Aorta (tissue), 5 donors: ENCODE measurements at places on chromosomes 7 and 10.

- peak; percentile 62 for DNase-seq
These were observed 86.5 kb downstream of the RALA start for GRCh38 chr7:39709768-39710311.

- DNase-seq = no peak
These were observed 20.3 kb upstream of the HECTD2 start for GRCh38 chr10:91389636-91390512.

GRCh38 chr10:32972460-32972859, 14.4 kb upstream of the ITGB1 start:
- no peak for DNase-seq

- no peak for DNase-seq
These were observed 332.0 kb upstream of the FZD1 start for GRCh38 chr7:90931986-90932916.

DNA sequence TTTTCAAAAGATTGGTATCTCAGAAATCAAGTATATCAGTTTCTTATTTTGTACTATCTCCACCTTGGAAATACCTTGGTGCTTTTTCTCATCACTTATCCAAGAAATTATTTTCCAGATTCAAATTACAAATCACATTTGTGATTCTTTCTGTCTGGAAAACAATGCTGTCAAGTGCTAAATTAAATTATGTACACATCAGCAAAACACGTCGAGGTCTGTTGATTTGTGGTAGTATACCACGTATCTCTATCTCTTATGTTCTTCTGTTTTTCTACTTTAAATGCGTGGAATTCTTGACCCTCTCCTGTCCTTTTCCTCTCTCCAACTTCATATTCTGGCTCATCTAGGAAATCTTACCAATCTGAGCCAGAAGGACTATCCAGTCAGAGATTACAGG, 214.5 kb downstream of the PTN start:
- no peak for DNase-seq

- no peak for DNase-seq
These were observed 256.3 kb upstream of the MINDY3 start for GRCh38 chr10:16116404-16117304.

GRCh38 chr7:79610313-79610712, 156.8 kb upstream of the MAGI2 start:
- DNase-seq = no peak

GRCh38 chr7:99642027-99642426, 25.3 kb downstream of the ZSCAN25 start:
- no peak for DNase-seq

DNA sequence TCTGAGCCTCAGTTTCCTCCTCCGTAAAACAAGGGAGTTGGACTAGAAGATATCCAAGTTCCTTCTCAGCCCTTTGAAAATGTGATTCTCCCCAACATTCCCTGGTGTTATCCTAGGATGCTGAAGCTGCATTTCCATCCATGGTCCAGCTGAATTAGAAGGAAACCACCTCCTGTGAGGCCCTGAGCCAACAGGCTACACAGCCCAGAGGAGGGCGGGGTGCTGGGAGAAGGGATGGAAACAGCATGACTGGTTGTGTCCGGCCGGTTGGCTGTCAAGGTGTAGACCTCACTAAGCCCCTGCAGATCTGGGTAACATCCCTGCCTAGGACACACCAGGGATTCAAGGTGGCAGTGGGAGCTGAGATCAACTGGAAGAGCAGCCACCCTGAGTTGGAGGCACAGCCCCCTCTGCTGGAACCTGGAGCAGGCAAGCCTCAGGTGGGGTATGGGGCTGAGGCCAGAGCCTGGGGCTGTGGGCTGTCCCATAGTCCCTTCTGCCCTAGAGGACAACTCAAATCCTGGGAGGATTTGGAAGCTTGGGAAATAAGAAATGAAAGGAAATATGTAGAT, 72.0 kb downstream of the PAX2 start:
- DNase-seq = peak; percentile 35

- no peak for DNase-seq
These were observed 37.2 kb downstream of the CYCS start for GRCh38 chr7:25087855-25088254.

DNA sequence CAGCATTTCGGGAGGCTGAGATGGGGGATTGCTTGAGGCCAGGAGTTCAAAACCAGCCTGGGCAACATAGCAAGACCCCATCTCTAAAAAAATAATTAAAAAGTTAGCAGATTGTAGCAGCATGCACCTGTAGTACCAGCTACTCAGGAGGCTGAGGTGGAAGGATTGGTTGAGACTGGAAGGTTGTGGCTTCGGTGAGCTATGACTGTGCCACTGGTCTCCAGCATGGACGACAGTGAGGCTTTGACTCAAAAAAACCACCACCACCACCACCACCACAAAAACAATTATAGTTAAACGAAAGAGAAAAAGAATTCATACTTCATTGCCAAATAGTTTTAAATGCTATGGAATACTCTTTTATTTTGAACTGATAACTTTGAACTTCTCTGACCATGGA, 63.4 kb downstream of the VTI1A start:
- no peak for DNase-seq

GRCh38 chr7:108071551-108071950, 58.6 kb downstream of the LAMB4 start:
- DNase-seq = no peak

GRCh38 chr7:6165521-6166320, 106.7 kb downstream of the CYTH3 start:
- no peak for DNase-seq

DNA sequence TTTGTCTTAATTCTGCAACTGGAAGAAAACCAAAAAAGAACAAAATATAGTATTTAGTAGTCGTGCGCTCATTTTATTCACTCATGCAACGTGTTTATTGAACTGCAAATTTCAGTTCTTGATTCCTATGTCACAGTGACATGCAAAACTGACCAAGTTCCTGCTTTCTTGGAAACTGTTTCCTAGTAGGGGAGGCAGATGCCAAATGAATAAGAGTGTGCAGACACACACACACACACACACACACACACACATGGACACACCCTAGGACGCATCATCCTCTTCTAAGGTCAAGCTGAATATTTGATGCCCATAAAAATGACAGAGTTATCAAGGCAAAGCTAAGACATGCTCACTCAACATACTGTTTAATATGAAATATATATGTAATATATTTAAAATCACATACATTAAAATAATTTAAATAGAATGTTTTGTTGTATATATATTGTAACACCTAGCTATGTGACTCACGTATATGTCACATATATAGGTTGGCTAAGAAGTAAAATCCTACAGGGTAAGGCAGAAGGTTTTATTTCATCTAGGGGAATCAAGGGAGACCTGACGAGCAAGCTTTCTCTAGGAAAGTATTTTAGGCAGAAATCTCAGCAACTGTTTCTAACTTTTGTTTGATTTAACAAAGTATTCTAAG, 79.6 kb downstream of the SVIL start:
- no peak for DNase-seq

DNA sequence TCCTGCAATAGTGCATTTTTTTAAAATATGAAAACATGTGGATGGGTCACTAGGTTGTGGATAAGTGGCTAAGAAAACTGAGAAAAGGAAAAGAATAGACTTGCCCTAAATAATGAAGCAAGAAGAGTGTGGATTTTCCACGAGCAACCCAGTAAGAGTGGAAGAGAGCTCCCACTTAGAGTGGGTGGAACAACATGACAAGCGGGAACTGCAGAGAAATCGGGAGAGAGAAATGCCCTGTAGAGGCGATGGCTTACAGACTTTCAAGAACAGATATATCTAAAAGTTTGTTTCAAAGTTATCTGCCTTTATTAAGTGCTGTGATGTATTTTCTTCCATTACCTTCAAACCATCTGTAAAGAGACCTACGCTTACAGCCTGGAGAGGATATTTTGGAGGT, 26.1 kb upstream of the NRG3 start:
- no peak for DNase-seq

DNA sequence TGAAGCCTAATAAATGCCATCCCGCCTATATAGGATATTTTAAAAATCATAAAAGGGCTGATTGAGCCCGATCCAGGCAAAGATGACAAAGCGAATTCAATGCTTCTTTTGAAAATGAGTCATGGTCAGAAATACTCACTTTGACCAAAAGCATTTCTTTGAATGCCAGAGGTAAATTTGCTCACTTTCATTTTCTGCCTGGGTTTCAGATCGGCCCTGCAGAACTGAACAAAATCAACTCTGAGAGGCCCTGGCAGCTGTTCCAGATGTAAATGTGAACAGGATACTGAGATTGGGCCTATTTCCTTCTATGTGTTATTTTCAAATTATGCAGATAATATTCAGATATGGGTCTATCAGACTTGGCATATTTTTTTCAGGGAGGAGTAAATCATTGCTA, 114.8 kb upstream of the ARID5B start:
- no peak for DNase-seq

- DNase-seq = no peak
These were observed 265.5 kb downstream of the KCNMA1 start for GRCh38 chr10:77371848-77372799.

- DNase-seq = no peak
These were observed 606.9 kb downstream of the POM121L12 start for GRCh38 chr7:53642361-53642760.

DNA sequence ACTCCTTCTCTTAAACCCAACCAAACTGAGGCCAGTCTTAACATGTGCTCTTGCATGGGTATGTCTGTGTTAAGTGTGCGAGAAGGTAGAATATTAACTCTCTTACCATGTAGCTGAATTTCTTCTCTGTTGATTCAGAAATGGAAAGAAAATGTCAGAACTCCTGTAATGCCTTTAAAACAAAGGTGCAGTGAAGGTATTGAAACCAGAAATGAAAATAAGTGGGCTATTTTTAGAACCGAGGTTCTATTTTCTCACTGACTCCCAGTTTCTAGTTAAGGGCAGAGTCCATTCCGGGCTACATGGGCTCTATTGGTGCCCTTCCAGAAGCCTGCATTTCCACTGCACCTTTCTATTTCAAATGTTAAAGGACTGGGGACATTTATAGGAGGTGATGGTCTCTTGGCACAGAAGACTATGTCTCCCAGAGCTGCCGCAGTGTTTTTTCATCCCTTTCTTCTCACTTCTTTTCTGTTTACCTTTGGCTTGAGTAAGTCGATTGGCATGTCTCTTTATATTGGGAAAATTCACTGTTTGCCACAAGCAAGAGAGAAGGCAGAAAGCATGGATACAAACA, 174.9 kb downstream of the LRMDA start:
- no peak for DNase-seq

GRCh38 chr10:71201849-71202248, 10.5 kb upstream of the UNC5B start:
- no peak for DNase-seq

GRCh38 chr10:14382022-14382421, 51.3 kb upstream of the FRMD4A start:
- DNase-seq = no peak
